ENCODE measurements at places on chromosomes 7 and 10. TPM values are rescaled to one million over a fixed set of nuclear protein-coding genes. Genes with fewer than 3 reads are reported as not detected.

GIMAP2 gene
- 34.0 TPM for total RNA-seq

DGKI gene
- 3.5 TPM for total RNA-seq

DNAJC12 gene
- 3.9 TPM for total RNA-seq

GJD4 gene
- not detected for total RNA-seq

NEBL gene
- total RNA-seq = 1.2 TPM

SFTPA1 gene
- total RNA-seq = not detected

SEMA3E gene
- total RNA-seq = 0.26 TPM

CCDC7 gene
- total RNA-seq = 5.6 TPM

KMT2C gene
- 29.3 TPM for total RNA-seq

DLX6 gene
- total RNA-seq = not detected

TMEM130 gene
- total RNA-seq = not detected

GRM3 gene
- not detected for total RNA-seq

PTPRN2 gene
- total RNA-seq = 3.4 TPM

VSIR gene
- total RNA-seq = 12.2 TPM

FAM25G gene
- total RNA-seq = not detected

PDGFA gene
- 53.9 TPM for total RNA-seq

FANK1 gene
- total RNA-seq = 1.0 TPM
